ENCODE measurements at places on chromosomes 1 and 21.

DNA sequence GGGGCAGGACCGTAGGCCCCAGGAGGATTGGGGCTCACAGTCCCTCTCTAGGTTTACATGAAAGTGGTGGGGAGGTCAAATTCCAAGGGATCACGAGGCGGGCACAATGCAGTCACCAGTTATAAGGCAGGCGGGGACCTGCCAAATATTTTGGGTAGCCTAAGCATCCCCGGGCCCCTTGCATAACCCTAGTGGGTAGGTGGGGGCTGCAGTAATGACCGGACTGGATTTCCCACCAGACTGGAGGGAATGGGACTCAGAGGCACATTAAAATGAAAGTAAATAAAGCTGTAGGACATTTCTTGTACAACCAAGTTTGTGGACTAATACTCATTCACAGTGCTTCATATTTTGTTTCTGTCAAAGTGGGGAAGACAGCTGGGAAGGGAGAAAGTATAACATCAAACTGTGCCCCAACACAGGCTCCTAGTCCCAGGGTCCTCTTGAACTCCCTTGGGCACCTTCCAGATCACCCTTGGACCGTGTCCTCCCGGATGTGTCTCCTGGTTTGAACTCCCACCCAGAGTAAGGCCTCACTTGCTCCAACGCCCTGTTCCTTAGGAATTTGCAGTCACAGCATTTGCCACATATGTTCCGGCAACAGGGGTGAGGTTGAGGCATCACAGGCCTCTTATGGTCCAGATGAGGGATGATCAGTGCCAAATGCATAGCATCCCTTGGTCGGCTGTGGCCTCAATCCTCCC lies 28.4 kb upstream of the KIAA0040 start:
- DNase-seq, result no peak

DNA sequence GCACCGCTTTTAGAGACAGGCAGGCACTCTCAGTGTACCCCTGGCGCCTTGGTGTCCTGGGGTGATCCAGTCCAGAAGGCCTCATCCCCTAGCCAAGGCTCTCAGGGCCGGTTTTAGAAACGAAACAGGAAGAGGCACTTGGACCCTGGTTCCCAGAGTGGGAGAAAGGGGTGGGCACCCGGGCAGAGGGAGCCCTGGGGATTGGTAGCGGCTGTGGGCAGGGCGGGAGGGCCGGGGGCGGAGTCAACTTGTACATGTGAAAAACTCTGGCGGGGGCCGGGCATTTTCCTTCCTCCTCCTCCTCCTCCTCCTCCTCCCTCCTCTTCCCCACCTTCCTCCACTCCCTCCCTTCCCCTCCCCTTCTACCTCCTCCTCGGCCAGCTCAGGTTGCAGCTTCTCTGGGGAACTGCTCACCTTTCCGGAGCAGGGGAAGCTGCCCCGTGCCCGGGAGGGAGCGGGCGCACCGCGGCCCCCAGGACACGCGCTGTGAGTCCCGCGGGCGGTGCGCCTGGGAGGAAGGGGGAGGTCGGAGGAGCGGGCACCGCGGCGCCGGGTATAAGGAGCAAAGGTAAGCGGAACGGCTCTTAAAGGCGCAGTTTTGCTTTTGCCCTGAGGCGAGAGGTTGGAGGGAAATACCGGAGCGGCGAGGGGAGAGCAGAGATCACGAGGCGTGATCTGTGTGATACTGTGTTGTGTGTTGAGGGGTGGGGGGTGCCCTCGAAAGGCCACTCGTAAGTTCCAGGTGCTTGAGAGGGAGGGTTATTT lies at the start of gene CDK18:
Gene CDK18, plus strand, starts transcription at position 359 of the 765 bp plus-strand sequence. CDS start 18,499 bp downstream, outside the sequence.
- peak; percentile 82 for DNase-seq

GRCh38 chr1:19484798-19485361 lies 459 bp downstream of the CAPZB start:
- no peak for DNase-seq

GRCh38 chr21:41628256-41628655 lies 120.3 kb upstream of the TMPRSS2 start:
- DNase-seq, result no peak

Data from suppressor macrophage treated with lipopolysaccharide for 1 hour (primary cell).